ENCODE measurements at places on chromosomes 5 and 9.

GRCh38 chr5:112703866-112704820, 33.5 kb upstream of the APC start:
- DNase-seq, result no peak

- DNase-seq, result no peak
Observed at GRCh38 chr9:126485662-126486061, 128.1 kb upstream of the LMX1B start.

GRCh38 chr9:11318946-11319345, 706.1 kb upstream of the PTPRD start:
- no peak for DNase-seq

GRCh38 chr9:22047596-22047995, 38.5 kb upstream of the CDKN2B start:
- no peak for DNase-seq

DNA sequence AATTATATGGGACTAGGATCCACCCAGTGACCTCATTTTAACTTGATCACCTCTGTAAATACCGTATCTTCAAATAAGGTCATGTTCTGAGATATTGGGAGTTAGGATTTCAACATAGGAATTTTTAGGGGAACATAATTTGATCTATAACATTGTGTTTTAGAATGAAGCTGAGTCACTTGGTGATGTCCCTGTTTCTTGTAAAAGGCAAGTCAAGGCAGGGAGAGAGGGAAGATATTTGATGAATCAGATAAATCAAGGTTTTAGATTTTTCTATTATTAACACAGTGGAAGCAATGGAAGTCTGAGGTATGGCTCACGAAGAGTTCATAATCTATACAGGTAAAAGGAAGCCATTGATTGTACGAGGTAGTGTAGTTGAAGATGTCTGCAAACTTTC, 11.8 kb upstream of the GPR151 start:
- DNase-seq, result no peak

DNA sequence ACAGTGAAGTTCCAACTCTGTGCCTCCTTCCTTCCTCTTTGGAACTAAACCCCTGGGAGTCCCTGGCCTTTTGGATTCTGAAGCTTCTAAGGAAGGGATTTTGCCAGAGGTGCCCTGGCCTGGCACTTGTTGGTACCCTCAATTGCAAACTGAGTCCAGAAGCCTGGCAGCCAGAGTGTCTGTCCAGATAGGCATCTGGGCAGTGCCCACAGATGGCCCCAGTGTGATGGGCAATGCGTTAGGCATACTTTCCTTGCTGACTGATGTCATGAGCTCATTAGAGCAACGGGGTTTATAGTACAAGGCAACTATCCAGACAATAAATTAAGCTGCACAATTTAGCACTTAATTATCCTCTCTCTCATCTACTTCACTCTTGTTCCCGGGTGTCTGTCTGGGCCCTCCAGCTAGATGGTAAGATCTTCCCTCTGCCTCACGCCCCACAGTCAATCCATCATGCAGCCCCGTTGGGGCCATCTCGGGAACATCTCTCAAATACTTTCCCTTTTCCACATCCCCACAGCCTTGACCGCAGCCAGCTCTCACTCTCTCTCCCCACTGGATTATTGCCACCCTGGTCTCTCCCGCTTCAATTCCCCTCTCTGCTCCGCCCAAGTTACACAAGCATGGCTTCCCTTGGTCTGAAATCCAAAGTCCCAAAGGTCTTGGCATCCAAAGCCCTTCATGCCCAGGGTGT, 157.5 kb upstream of the SMIM23 start:
- DNase-seq, result no peak

DNA sequence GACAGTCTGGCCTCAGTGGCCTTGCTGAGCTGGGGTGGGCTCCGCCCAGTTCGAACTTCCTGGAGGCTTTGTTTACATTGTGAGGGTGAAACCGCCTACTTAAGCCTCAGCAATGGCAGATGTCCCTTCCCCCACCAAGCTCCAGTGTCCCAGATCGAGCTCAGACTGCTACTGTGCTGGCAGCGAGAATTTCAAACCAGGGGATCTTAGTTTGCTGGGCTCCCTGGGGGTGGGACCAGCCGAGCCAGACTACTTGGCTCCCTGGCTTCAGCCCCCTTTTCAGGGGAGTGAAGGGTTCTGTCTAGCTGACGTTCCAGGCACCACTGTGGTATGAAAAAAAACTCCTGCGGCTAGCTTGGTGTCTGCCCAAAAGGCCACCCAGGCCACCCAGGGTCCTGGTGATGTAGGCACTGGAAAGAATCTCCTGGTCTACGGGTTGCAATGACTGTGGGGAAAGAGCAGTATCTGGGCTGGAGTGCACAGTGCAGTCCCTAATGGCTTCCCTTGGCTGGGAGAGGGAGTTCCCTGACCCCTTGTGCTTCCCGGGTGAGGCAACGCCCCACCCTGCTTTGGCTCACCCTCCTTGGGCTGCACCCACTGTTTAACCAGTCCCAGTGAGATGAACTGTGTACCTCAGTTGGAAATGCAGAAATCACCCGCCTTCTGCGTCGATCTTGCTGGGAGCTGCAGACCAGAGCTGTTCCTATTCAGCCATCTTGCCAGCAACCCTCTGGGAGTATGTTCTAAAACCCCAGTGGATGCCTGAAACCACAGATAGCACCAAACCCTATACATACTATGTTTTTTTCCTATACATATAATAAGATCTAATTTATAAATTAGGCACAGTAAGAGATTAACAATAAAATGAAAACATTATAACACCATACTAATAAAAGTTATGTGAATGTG, 95.5 kb downstream of the TMEM161B start:
- no peak for DNase-seq

GRCh38 chr5:43215073-43215631, 23.1 kb downstream of the NIM1K start:
- no peak for DNase-seq

- DNase-seq, result no peak
Observed at GRCh38 chr5:139575313-139575646, 14.1 kb downstream of the UBE2D2 start.

DNA sequence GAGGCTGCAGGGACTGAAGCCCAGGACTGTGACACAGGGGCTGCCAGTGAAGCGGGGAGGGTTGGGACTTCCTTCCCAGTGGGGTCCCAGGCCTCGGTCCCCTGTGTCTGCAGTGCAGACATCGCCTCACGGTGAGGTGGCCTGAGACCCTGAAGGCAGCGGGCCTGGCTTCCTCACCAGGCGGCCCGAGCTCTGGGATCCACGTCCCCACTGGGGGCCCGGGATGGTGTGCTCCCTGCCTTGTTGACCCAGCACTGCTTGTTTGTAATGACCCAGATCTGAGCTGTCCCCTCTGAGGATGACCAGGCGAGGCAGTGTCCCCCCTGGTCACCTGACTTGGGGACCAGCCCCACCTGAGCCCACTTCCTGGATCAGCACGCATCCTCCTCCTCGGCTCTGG, 53.1 kb downstream of the COL5A1 start:
- no peak for DNase-seq

DNA sequence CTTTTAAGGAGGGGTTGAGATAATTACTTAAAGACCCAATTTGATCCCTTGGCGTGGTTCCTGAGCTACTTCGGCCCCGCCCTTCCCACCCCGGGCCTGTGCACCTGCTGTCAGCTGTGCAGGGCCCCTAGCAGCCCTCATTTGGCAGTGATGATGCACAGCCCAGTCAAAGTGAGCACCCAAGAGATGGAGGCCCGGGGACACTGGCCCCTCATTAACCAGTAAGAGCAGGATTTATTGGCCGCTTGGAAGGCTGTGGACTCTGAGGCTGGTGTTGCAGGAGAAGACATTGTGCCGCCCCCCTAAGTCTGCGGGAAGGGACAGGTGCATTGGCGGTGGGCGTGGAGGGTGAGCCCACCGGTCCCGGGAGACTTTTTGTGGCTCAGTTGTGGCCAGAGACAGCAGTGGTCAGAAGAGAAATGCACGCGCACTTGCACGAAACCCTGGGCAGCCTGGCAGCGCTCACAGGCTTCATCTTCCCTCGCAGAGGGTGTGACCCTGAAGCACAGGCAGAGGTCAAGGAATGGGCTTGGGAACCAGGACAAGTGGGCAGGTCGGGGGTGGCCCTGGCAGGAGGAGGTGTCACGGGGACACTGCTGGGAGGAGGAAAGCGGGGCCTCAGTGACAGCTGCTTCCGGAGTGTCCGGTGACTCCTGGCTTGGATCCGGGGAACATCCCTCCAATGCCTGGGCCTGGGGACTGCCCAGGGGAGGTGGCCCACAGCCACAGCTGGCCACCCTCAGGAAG, 74.0 kb upstream of the RXRA start:
- DNase-seq, result no peak

- no peak for DNase-seq
Observed at GRCh38 chr5:139772089-139772791, 23.4 kb upstream of the PSD2 start.

- no peak for DNase-seq
Observed at GRCh38 chr9:109451311-109452025, 46.6 kb downstream of the PTPN3 start.

GRCh38 chr5:1385395-1386273, 40.7 kb upstream of the CLPTM1L start:
- peak; percentile 56 for DNase-seq

- no peak for DNase-seq
Observed at GRCh38 chr9:131833083-131833482, 93.2 kb upstream of the RAPGEF1 start.

DNA sequence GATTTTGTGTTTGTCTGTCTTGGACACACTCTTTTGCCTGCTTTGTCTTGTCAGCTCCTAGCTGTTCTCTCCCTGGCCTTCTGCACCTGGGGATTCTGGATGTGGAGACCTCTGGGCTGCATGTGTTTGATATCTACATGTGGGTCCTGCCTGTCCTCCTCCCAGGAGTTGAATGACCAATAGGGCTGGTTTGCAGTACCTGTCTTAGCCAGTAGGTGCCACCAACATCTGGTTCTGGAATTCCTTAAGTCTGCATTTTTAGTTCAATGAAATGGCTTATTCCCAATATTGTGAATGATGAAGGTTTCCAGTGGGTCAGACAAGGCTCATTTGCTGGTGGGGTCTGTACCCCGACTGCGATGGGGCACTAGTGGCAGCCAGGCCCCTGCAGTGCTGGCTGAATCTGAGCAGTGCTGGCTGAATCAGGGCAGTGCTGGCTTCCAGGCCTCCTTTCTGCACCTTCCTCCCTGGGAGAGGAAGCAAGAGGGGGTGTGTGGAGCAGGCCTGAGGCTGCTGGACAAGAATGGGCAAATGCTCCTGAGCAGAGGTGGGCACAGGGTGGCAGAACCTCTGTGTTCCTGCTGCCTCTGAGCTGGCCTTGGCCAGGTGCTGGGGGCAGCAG, 73.3 kb downstream of the RXRA start:
- DNase-seq, result peak; percentile 14

Data from ACHN (cell line).